ENCODE measurements at places on chromosomes 7 and 10. TPM values are rescaled to one million over a fixed set of nuclear protein-coding genes. Genes with fewer than 3 reads are reported as not detected.
A peak's percentile ranks its signal among the peaks of the same experiment; 100 is the strongest.

Gene LCOR
- total RNA-seq: 19.4 TPM

Gene MTG1
- 32.5 TPM for total RNA-seq

Gene GPC2
- 1.4 TPM for total RNA-seq

Gene OR9A4
- total RNA-seq: not detected

Gene IFIT5
- 32.5 TPM for total RNA-seq

Gene ENTPD1
- not detected for total RNA-seq

Gene PARD3
- 69.5 TPM for total RNA-seq

Gene TMEM213
- total RNA-seq: not detected

Gene ITPRID1
- not detected for total RNA-seq

DNA sequence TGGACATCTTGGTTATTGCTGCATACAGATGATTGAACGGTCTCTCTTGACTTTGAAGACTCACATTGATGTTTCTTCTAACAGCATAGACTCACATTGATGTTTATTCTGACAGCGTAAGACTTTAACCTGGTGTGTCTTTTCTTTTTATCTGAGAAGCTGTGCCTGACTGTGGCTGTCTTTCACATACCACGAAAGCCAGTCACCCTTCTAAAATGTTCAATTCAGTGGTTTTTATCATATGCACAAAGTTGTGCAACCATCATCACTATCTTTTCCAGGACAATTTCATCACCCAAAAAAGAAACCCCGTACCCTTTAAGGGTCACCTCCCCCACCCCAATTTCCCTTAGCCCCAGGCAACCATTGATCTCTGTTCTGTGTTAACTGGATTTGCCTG lies 24.7 kb downstream of the CELF2 start:
- DNase-seq: peak; percentile 36

DNA sequence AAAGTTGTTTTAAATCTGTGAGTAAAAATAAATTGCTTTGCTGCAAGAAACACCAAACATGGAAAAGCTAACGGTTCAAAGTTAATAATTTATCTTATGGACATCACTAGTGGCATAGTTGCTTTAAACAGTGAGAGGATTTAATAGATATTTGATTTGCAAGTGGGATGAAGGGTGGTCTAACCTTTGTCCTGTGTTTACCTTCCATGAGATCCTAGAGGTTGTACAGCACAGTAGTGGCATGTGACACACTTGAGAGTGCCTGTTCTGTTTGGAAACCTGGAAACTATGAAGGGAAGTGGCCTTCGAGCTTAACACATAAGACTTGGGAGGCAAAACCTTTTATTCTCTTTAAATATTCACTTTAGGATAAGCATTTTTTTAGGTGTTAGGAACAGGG lies 16.0 kb downstream of the EGFR start:
- no peak for DNase-seq

GRCh38 chr10:132701846-132702190 lies 84.1 kb downstream of the NKX6-2 start:
- DNase-seq: no peak

- no peak for DNase-seq
These were observed 137.0 kb downstream of the PTPRN2 start for GRCh38 chr7:158450476-158451124.

GRCh38 chr7:71290452-71290851 lies 158.5 kb downstream of the GALNT17 start:
- no peak for DNase-seq

GRCh38 chr7:12670000-12670729 lies 17.3 kb upstream of the ARL4A start:
- DNase-seq: no peak

GRCh38 chr7:7707806-7708205 lies 10.6 kb downstream of the RPA3 start:
- no peak for DNase-seq

- DNase-seq: no peak
These were observed 46.1 kb upstream of the SLC35B4 start for GRCh38 chr7:134362587-134363483.

DNA sequence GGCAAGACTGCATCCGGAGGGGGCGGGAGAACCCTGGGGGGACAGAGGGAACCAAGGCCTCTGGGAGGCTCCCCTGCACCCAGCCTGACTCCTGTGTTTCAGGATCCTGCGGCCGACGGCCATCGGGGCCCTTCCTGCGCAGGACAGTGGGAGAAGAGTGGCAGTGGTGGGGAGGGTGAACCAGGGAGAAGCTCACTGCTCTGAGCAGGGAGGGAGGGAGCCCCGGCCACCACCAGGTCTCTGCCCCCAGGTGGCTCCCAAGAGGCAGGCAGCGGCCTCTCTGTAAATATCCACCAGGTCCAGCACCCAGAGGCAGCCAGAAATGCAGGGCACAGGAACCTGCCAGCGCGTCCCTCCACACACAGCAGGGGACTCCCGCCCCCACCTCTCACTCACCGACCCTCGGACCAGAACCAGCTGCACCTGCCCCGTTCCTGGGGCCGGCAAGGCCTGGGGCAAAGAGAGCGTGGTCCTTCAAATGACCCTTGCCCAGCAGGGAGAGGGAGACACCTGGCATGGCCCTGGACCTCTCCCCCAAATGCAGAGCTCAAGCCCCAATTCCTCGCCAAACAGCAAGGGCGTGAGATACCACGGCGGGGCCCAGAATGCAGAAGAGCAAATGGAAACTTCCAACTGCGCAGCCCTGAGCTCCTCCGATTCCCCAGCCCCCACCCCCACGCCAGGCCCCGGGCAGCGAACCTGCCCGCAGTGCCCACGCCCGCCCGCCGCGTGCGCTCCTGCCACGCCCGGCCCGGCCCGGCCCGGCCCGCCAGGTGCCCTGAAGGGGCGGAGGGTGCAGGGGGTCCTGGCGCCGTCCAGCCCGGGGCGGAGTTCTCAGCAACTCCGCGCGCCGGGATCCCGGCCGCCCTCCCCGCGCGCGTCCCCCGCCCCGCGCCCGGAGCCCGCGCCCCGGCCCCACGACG lies 805 bp downstream of the RASGEF1A start:
- no peak for DNase-seq

GRCh38 chr7:133349101-133349500 lies 96.2 kb downstream of the EXOC4 start:
- DNase-seq: no peak

DNA sequence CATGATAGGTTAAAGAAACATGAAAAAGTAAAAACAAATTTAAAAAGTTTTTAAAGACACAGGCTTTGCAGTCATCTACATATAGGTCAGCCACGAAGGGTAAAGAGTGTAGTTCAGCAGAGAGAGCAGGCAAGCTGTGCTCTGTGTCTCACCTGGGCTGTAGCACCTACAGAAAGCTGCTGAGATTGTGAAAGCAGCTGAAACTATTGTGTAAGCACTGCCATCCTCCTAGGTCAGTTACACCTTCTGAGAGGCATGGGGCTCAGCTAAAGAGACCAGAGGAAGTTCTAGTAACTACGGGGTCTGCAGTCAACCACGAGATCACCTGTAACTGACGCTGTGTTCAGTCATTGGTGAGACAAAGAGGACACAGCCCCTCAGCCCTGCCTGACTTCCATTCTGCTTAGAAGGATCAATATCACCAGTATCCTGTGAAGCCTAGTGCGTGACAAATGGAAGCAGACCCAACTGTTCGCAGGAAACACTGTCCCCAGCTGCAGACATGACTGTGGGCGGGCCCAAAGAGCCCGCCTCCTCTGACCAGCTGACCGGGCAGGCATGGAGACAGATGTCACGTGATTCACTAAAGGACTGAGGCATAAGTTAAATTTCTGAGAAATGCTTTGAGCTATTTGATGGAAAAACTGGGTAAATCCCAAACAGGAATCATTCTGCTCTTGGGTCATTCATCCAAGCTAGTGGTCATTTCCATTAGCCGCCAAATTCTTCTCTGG lies 87.9 kb downstream of the EBF3 start:
- DNase-seq: no peak

GRCh38 chr7:77455321-77455720 lies 39.2 kb upstream of the GSAP start:
- DNase-seq: peak; percentile 33

- no peak for DNase-seq
These were observed 95.3 kb downstream of the LRRC4 start for GRCh38 chr7:127935847-127936376.

DNA sequence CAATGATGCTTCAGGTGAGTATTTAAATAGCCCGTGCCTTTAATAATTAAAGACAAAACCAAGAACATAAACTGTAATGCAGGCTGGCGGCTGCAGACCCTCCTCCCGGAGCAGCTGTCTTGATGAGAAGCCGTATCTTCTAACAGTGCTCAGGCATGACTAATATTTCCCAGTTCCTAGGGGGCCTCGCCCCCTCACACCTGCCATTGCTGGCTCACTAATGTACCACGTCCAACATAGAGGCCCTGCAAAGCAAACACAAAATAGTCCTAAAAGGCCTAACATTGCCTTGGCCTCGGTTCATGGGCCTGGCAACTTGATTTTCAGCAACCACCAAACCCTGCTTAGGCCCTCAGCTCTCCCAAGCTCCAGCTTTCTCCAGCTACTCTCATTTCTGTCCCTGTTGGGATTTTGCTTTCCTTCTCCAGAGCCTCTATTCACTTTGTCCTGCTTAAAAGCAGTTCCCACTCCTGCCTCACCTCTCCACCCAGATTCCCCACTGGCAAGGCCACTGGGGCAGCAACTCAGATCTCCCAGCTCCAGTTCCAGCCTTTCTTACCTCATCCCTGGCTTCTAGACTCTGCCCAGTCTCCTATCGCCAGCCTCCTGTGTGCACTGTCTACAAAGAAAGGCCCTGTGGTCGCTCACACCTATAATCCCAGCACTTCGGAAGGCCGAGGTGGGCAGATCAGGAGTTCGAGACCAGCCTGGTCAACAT lies 16.2 kb downstream of the SORBS1 start:
- DNase-seq: no peak

- no peak for DNase-seq
These were observed 14.3 kb upstream of the ZNF467 start for GRCh38 chr7:149787428-149788299.

Data from foreskin keratinocyte (primary cell).